ENCODE measurements at places on chromosomes 5 and 9. TPM values are rescaled to one million over a fixed set of nuclear protein-coding genes. Genes with fewer than 3 reads are reported as not detected.

DNA sequence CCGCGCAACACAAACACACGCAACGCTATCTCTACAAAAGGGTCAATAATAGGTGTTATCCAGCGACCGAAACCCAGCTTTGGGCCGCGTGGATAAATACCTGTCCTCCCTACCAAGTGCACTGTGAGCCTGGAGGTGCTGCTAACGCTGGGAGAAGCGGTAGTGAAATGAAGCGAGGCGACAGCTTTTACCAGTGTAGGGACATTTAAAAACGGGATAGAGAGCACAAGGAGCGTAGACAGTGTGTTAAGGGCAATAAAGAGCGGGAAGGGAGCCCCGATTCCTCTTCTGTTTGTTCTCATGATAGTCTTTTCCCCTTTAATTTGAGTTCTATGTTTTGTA, 421 bp upstream of the DEPDC1B start:
- DNase-seq, result no peak

ITGA2 gene
- 83.6 TPM for total RNA-seq

DNA sequence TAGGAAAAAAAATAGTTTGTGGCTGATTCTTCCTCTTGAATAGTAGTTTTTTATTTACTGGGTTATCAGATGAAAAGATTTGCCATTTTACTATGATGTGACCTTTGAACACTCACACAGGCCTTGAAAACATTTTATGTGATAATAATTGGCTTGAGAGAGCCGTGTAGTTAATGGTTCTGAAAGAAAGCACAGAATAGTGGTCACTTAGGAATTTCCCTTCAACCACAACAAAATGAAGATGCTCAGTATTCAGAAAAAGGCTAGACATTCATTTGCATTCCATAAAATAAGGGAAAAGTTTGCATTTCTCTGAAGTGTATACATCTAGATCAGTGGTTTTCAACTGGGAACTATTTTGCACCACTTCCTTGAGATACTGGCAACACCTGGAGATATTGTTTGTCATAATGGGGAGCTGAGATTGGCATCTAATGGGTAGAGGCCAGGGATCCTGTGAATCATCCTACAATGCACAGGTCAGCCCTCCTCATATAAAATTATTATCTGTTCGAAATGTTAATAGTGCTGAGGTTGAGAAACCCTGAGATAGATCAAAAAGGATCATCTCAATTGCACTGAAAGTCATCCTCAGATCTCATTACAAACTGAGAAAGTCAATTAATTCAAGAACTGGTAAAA, 446.4 kb upstream of the CCNG1 start:
- DNase-seq, result no peak

DNA sequence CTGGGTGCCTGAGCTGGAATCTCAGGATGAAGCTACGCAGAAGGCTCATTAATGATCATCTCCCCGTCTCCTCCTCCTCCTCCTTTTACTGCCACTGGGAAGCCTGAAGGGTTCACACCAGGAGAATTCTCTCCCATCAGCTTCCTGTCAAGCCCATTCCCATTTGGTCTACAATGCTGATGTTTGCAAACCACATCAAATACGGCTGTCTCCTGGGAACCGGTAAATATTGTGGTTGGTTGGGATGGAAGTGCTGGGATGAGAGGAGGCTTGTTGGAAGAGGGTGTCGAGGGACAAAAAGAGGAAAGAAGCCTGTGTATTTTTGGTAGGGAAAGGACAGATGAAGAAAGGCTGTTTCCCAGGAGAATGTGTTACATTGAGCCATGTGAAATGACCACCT, 13.2 kb upstream of the S1PR3 start:
- DNase-seq, result no peak

FRRS1L gene
- total RNA-seq, result not detected

CACNA1B gene
- total RNA-seq, result not detected

Measured in IMR-90 (cell line).